ENCODE measurements at places on chromosomes 11 and 22.
A peak's percentile ranks its signal among the peaks of the same experiment; 100 is the strongest.

GRCh38 chr11:116879800-116880625, 42.6 kb upstream of the APOA1 start:
- peak; percentile 66 for DNase-seq

- DNase-seq: no peak
Measured at GRCh38 chr11:15146271-15147003, 31.7 kb downstream of the INSC start.

- DNase-seq: peak; percentile 38
Measured at GRCh38 chr11:126416542-126417090, 61.1 kb downstream of the ST3GAL4 start.

GRCh38 chr22:37664249-37665101, 6.0 kb downstream of the PDXP start:
- no peak for DNase-seq
